ENCODE measurements at places on chromosomes 5 and 9. TPM values are rescaled to one million over a fixed set of nuclear protein-coding genes. Genes with fewer than 3 reads are reported as not detected.

DNA sequence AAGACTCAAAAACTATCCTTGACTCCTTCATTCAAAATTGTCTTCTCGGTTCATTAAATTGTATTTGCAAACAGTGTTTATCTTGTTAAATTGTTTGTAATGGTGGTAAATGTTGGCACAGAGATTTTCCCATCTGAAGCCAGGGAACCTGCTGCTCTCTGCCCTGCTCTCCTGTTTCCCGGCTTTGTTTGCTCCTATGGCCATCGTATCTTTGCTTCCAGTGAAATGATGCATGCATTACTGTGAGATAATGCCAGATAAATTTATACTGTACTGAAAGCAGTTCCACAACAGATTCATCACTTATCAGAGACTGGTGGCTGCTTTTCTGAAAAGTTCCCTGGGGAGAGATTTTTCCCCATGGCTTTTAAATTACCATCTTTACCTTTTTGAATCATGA is 81.4 kb downstream of the CD180 start:
- H3K4me1 ChIP-seq = peaks cover 2% of the 10 kb centered on the region
- H3K36me3 ChIP-seq = peaks cover 52% of the 10 kb centered on the region
- DNase-seq = no peak
- H3K27ac ChIP-seq = no peak overlapping the region
- no peaks in the 10 kb centered on the region for H3K27me3 ChIP-seq

GRCh38 chr5:91151947-91152346 is 231.2 kb downstream of the ARRDC3 start:
- H3K4me1 ChIP-seq = peaks cover 3% of the 10 kb centered on the region
- no peak overlapping the region for H3K27ac ChIP-seq
- no peaks in the 10 kb centered on the region for H3K36me3 ChIP-seq
- peaks cover 5% of the 10 kb centered on the region for H3K27me3 ChIP-seq
- no peak overlapping the region for H3K4me3 ChIP-seq
- DNase-seq = no peak

GRCh38 chr5:161167016-161167767 is 315.2 kb upstream of the ATP10B start:
- no peak overlapping the region for H3K27ac ChIP-seq
- no peaks in the 10 kb centered on the region for H3K4me1 ChIP-seq
- no peaks in the 10 kb centered on the region for H3K36me3 ChIP-seq
- H3K4me3 ChIP-seq = no peak overlapping the region
- no peaks in the 10 kb centered on the region for H3K27me3 ChIP-seq
- DNase-seq = no peak

DNA sequence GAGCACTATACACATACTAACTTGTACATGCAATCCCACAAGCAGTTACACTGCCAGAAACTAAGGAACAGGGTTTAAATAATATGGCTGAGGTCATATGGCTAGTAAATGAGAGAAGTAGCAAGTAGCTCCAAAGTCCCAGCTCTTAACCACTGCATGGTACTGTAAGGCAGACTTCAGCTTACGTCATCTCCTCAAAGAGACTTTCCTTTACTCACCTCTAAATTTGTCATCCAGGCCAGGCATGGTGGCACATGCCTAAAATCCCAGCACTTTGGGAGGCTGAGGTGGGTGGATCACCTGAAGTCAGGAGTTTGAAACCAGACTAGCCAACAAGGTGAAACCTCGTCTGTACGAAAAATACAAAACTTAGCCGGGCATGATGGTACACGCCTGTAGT is 20.4 kb upstream of the SELENOP start:
- no peaks in the 10 kb centered on the region for H3K36me3 ChIP-seq
- peaks cover 4% of the 10 kb centered on the region for H3K27me3 ChIP-seq
- no peaks in the 10 kb centered on the region for H3K4me1 ChIP-seq
- no peak overlapping the region for H3K4me3 ChIP-seq
- no peak overlapping the region for H3K27ac ChIP-seq
- no peak for DNase-seq

GRCh38 chr9:32969270-32969669 is 32.2 kb downstream of the APTX start:
- peaks cover 26% of the 10 kb centered on the region for H3K36me3 ChIP-seq
- peaks cover 2% of the 10 kb centered on the region for H3K4me1 ChIP-seq
- no peaks in the 10 kb centered on the region for H3K27me3 ChIP-seq
- DNase-seq = no peak
- H3K4me3 ChIP-seq = no peak overlapping the region

The OR1J2 gene
- not detected for total RNA-seq

The CDKN2B-AS1 gene
- 0.42 TPM for total RNA-seq

The FOXD4 gene
- not detected for total RNA-seq

All from activated CD4-positive, alpha-beta T cell treated with anti-CD3 and anti-CD28 coated beads, Interleukin-2, amount 10 ng/mL, durations not matched to agents 24 days and 14 days (primary cell).